ENCODE measurements at places on chromosomes 1 and 21.
A peak's percentile ranks its signal among the peaks of the same experiment; 100 is the strongest.

DNA sequence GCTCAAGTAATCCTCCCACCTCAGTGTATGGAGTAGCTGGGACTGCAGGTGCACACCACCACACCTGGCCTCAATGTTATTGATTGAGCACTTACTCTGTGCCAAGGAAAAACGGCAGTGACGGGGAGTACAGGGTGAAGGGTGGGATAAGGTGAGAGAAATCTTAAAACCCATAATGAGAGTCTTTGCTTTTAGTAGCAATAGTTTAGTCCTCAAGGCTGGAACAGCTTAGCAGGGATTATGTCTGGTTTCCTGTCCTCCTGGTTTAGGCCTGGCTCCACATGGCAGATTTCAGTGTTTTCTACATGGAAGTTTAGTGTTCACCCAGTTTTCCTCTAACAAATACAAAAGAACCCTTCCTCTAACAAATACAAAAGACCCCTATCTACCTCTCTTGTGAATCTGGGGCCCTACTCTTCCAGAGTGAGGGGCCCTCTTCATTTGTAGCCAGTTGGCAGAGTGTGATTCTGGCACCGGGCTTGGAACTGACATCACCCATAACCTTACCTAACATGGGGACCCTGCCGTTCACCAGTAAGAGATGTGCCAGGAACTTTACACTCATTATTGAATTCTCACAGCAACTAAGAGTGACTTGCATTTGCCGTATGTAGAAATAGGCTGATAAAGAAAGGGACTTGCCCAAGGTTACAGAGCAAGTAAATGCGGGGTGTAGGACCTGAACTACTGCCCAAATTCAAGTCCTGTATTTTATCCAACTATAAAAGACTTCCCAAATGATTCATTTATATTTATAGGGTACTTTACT, 6.9 kb downstream of the ZNF691 start:
- DNase-seq, result no peak

GRCh38 chr1:204162494-204163074, 3.6 kb downstream of the REN start:
- DNase-seq, result peak; percentile 77

DNA sequence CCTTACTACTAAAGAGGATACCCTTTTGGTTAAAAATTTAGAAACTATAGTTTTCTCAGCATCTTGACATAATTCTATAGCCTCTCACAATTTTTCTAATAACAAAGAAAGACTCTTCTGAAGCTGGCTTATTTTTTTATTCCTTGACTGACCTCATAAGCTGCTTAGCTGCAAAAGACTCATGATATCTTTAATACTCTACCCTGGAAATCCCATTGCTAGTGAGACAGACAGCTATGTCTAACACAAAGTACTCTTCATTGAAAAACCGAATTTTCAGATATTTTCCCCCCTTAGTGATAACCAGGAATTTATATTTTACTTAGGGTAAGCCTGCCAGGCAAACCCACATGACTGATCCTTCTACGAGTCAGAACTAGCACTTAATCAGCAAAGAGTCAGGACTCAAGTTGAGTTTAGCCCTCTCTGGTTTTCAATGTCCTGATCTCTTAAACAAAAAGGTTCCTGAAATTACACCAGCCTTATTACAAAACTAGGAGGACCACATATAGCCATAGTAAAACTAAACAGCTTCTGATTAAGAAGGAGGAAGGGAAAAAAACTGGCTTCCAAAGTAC, 56.9 kb downstream of the ENAH start:
- DNase-seq, result no peak

DNA sequence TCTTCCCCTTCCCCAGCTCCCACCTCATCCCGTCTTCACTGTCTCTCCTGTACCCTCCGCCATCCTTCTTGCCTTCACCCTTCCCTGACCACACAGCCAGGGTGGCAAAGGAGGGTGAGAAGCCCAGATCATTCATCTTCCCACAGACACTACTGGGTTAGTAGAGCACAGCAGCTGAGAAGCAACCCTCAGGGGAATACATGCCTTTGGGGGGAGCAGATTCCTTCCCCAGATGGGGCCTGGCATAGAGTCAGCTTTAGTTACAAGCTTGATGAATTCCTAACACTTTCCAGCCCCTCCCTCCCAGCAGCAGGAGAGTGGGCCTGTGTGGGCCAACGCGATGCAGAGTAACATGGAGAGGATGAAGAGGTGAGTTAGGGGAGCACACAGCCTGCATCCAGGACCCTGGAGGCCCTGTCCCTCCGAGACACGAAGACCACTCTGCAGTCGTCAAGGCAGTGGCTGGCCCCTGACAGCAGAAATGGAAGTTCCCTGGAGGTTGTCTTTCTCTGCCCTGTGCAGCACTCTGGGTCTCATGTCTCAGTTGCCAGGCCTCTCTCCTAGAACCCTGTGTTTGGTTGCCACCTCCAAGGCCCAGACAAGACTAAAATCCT, 8.8 kb upstream of the BTG2 start:
- no peak for DNase-seq

- no peak for DNase-seq
Observed at GRCh38 chr1:184380468-184380867, 6.4 kb upstream of the C1orf21 start.

GRCh38 chr21:19228226-19228625, 824.6 kb upstream of the TMPRSS15 start:
- no peak for DNase-seq

DNA sequence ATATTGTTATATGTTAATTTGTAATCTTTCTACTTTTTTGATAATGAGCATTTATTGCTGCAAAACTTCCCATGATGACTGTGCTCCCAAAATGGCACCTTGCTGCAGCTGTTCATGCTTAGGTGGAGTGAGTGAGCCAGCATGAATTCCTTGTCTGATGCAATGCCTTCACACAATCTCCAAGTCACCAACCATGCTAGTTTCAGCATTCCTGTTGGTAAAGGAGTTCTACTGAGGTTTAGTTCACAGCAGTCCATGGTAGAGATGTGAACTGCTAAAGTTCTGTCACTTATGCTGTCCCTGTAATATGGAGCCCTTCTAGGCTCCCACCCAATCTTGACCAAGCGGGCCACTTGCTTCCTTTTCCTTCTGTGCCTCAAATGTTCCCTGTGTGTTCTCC, 26.2 kb upstream of the PRKACB start:
- DNase-seq, result no peak

DNA sequence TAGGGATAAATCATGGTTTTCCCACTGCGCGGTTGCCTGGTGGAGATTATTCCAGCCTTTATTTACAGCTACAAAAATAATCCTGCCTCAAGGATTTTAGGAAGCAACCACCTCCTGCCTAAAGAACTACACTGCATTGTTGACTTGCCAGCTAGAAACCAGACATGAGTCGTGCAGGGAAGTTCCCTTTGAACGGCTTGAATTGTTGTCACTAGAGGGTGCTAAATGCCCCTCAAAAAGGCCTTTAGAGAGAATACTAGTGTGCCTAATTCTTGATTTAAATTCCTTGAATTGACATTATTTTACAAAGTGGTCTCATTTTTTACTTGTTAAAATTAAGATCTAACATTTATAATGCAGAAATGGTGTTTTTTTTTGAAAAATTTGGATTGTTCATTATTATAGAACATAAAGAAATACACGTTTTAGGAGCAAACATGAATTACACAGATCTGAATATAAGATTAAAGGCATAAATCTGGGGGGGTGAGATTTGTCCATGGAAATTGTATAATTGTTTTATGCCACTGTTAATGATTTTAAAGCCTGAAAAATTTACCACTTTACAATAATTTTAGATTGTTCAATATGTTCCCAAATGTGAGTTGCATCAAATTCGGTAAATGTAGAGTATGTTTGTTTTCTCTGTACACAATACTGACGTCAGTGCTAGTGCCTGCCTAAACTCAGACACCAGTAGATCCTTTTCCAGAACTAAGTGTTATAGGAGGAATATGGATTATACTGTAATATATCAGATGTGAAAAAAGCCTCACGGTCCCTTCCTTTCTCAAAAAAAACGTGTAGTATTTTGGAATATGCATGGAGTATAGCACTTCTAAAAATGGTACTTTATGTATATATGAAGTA, 7.6 kb upstream of the ERG start:
- DNase-seq, result peak; percentile 90
